Naive thymus-derived CD4-positive, alpha-beta T cell (primary cell): ENCODE measurements at places on chromosomes 5 and 9. TPM values are rescaled to one million over a fixed set of nuclear protein-coding genes. Genes with fewer than 3 reads are reported as not detected.
A peak's percentile ranks its signal among the peaks of the same experiment; 100 is the strongest.

Gene FSTL4
- total RNA-seq: not detected

Gene C5orf58
- not detected for total RNA-seq

Gene TAF11L2
- total RNA-seq: not detected

Gene GPR151
- total RNA-seq: not detected

Gene GALNT12
- 12.5 TPM for total RNA-seq

Gene ITK
- total RNA-seq: 473 TPM

Gene NREP
- 4.4 TPM for total RNA-seq

DNA sequence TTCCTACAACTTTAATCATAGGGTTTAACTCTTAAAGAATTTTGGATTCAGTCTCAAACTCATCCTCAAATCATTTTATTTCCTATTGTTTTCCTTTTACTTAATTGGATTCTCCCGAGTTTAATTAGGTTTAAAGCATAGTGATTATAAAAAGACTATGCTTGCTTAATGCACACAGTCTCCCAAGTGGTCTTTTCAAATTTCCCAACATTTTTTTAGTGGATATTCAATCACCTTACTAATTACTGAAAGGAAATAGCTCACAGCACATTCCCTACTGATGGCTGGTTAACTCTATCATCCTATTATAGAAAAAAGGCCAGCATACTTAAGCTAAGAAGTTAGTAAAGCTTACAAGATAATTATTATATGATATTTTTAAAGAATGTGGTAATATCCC, 170.6 kb downstream of the PRDM9 start:
- H3K27ac ChIP-seq: no peak overlapping the region
- H3K36me3 ChIP-seq: no peaks in the 10 kb centered on the region
- no peaks in the 10 kb centered on the region for H3K27me3 ChIP-seq
- no peaks in the 10 kb centered on the region for H3K4me1 ChIP-seq

GRCh38 chr5:78647838-78648358, 674 bp downstream of the LHFPL2 start:
- H3K27ac ChIP-seq: no peak overlapping the region
- H3K4me1 ChIP-seq: no peaks in the 10 kb centered on the region
- peak overlapping the region; percentile 29 for H3K4me3 ChIP-seq
- no peaks in the 10 kb centered on the region for H3K36me3 ChIP-seq

- H3K36me3 ChIP-seq: no peaks in the 10 kb centered on the region
- H3K4me3 ChIP-seq: no peak overlapping the region
- no peak overlapping the region for H3K27ac ChIP-seq
- no peak for DNase-seq
These were observed 4.7 kb downstream of the AK8 start for GRCh38 chr9:132873403-132873802.

DNA sequence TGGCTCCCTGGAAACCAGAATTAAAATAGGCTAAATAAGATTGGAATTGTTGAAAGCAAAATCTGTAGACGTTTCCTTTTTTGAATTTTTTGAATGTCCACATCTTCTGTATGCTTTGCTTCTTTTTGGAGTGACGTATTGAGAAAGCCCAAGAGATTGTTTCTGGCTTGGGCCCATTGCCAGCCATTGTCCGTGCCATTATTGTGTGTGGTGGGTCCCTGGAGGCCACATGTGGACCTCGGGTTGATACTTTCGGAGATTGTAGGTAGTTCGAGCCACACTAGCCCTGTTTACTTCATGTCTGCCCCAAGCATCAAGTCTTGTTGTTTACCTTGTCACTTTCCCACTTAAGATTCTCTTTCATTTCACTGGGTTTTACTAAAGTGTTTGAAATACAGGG, 106.0 kb downstream of the PALM2AKAP2 start:
- no peaks in the 10 kb centered on the region for H3K27me3 ChIP-seq
- no peaks in the 10 kb centered on the region for H3K36me3 ChIP-seq
- H3K4me3 ChIP-seq: no peak overlapping the region
- no peaks in the 10 kb centered on the region for H3K4me1 ChIP-seq

DNA sequence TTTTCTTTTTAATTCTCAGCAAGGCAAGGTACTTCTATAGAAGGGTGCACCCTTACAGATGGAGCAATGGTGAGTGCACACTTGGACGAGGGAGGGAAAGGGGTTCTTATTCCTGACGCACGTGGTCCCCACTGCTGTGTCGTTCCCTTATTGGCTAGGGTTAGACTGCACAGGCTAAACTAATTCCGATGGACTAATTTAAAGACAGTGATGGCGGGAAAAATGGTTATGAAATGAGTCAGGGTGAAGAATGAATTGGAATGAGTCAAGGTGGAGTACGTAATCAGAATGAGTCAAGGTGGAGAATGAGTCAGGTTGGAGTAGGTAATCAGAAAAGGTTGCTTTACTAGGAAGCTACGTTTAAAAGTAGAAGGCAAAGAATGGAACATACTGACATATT, 2.1 kb upstream of the HMGCS1 start:
- H3K27ac ChIP-seq: no peak overlapping the region
- no peak for DNase-seq
- no peaks in the 10 kb centered on the region for H3K36me3 ChIP-seq
- H3K4me3 ChIP-seq: no peak overlapping the region
- H3K4me1 ChIP-seq: peaks cover 12% of the 10 kb centered on the region
- no peaks in the 10 kb centered on the region for H3K27me3 ChIP-seq

- no peaks in the 10 kb centered on the region for H3K36me3 ChIP-seq
- DNase-seq: no peak
These were observed 39.2 kb downstream of the PRUNE2 start for GRCh38 chr9:76866689-76867088.

- no peaks in the 10 kb centered on the region for H3K27me3 ChIP-seq
- H3K27ac ChIP-seq: no peak overlapping the region
- H3K36me3 ChIP-seq: no peaks in the 10 kb centered on the region
- H3K4me3 ChIP-seq: no peak overlapping the region
- peaks cover 15% of the 10 kb centered on the region for H3K4me1 ChIP-seq
These were observed 2.1 kb upstream of the PGGT1B start for GRCh38 chr5:115264786-115265185.

- H3K4me1 ChIP-seq: no peaks in the 10 kb centered on the region
- no peaks in the 10 kb centered on the region for H3K27me3 ChIP-seq
- H3K4me3 ChIP-seq: no peak overlapping the region
- DNase-seq: no peak
These were observed 102.9 kb upstream of the RAD23B start for GRCh38 chr9:107180206-107180605.

- no peaks in the 10 kb centered on the region for H3K4me1 ChIP-seq
- DNase-seq: no peak
- no peak overlapping the region for H3K4me3 ChIP-seq
- H3K27me3 ChIP-seq: no peaks in the 10 kb centered on the region
- no peak overlapping the region for H3K27ac ChIP-seq
These were observed 358.1 kb downstream of the CDK5RAP2 start for GRCh38 chr9:120221844-120222243.

GRCh38 chr9:96555567-96556386, 63.9 kb downstream of the CDC14B start:
- H3K4me3 ChIP-seq: no peak overlapping the region
- H3K36me3 ChIP-seq: no peaks in the 10 kb centered on the region
- no peaks in the 10 kb centered on the region for H3K4me1 ChIP-seq
- no peak overlapping the region for H3K27ac ChIP-seq
- H3K27me3 ChIP-seq: no peaks in the 10 kb centered on the region

- H3K27ac ChIP-seq: no peak overlapping the region
- DNase-seq: no peak
- peaks cover 7% of the 10 kb centered on the region for H3K4me1 ChIP-seq
- H3K36me3 ChIP-seq: no peaks in the 10 kb centered on the region
These were observed 3.4 kb downstream of the CLINT1 start for GRCh38 chr5:157855404-157855994.

DNA sequence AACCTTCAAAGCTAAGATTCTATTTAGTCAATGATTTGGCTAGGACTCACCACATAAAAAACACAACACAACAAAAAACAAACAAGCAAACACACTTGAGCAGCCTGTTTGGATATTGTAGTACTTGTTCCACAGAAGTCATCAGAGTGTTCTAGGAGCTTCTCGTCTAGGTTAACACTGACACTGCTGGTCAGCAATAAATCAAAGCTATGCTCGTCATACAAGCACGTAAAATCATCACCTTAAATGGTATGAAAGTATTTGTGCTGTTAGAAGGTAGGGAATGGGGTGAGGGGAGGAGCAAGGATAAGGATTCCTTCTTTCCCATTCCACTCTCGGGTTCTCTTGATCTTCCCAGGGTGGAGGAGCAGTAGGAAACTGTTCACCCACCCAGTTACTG, 88.0 kb downstream of the ARL15 start:
- no peak overlapping the region for H3K27ac ChIP-seq
- H3K4me3 ChIP-seq: no peak overlapping the region
- no peaks in the 10 kb centered on the region for H3K27me3 ChIP-seq
- H3K4me1 ChIP-seq: no peaks in the 10 kb centered on the region

GRCh38 chr9:91817106-91817492, 132.9 kb downstream of the ROR2 start:
- no peak for DNase-seq
- no peak overlapping the region for H3K4me3 ChIP-seq
- no peaks in the 10 kb centered on the region for H3K4me1 ChIP-seq
- no peaks in the 10 kb centered on the region for H3K36me3 ChIP-seq

DNA sequence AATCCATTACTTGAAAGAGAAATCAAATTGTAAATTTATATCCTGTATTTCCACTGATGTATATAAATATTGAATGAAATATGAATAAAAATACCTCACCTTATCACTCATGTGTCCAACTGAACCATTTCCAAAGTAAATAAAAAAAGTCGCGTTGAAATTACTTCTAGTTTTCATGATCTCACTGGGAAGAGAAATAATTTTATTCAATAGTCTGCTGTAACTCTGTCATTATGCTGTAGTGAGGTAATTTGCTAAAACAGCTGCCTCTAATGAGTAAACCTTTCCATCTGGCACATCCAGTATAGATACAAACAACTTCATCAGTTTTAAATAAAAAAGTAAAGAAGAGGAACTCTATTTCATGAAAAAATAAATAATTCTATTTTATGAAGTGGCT, 611.5 kb downstream of the ZNF608 start:
- no peak overlapping the region for H3K27ac ChIP-seq
- H3K36me3 ChIP-seq: no peaks in the 10 kb centered on the region
- no peak overlapping the region for H3K4me3 ChIP-seq

- H3K36me3 ChIP-seq: no peaks in the 10 kb centered on the region
- H3K4me1 ChIP-seq: peaks cover 42% of the 10 kb centered on the region
- no peak overlapping the region for H3K4me3 ChIP-seq
- H3K27ac ChIP-seq: peak overlapping the region; percentile 74
- no peaks in the 10 kb centered on the region for H3K27me3 ChIP-seq
- no peak for DNase-seq
These were observed 18.3 kb upstream of the CD180 start for GRCh38 chr5:67214707-67215447.

DNA sequence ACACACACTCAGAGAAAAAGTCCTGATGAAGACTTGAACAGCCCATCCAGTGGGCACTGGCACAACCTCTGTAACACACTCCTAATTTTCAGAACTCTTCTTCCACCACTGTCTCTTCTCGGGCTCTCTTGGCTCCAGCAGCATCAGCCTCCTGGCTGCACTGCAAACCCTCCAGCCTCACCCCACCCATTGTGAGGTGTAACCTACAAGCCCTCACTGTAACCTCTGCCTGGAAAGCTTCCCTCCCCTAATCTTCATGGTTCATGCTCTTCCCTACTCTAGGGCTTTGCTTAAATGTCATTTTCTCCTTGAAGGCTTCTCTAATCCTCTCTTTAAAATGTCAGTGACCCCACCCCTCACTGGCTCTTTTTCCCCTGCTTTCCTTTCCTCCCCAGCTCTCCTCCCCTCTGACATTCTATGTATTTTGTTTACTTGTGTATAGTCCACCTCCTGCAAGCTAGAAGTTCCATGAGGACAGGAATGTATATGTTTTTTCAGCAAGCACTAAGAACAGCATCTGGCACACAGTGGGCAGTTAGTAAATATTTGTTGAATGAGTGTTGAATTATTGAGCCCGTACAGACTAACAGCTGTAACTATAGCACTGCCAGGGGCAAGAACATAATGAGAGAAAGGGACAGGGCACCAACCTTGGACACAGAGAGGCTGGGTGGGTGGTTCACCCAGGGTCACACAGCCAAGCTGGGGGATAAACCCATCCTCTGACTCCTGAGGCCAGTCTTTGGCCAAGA, 76.4 kb downstream of the ESM1 start:
- no peaks in the 10 kb centered on the region for H3K4me1 ChIP-seq
- no peak for DNase-seq
- no peak overlapping the region for H3K4me3 ChIP-seq
- H3K36me3 ChIP-seq: no peaks in the 10 kb centered on the region
- H3K27me3 ChIP-seq: no peaks in the 10 kb centered on the region

DNA sequence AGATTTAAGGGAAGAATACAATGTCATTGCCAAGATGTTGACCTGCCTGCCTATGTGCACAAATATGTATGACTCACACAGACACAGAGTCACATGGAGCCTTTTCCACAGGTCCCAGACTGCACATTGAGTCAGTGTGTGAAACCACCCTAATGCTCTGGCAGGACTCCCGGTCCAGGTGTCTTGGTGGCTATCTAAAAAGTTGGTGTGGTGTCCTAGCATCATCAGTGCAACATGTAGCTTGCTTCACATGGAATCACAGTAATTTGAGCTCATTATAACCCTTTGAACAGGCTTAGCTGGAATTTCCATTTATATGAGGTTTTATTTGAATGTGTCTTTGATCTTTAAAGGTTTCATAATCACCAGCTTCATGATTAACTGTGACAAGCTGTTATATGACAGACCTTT, 10.7 kb downstream of the IFNA5 start:
- no peaks in the 10 kb centered on the region for H3K27me3 ChIP-seq
- H3K27ac ChIP-seq: no peak overlapping the region
- no peak overlapping the region for H3K4me3 ChIP-seq
- DNase-seq: no peak
- H3K36me3 ChIP-seq: no peaks in the 10 kb centered on the region

GRCh38 chr5:5755888-5756287, 333.4 kb downstream of the ICE1 start:
- H3K27ac ChIP-seq: no peak overlapping the region
- DNase-seq: no peak

GRCh38 chr5:180204276-180204819, 4.7 kb downstream of the RASGEF1C start:
- H3K27ac ChIP-seq: no peak overlapping the region
- no peaks in the 10 kb centered on the region for H3K4me1 ChIP-seq
- no peak overlapping the region for H3K4me3 ChIP-seq
- peaks cover 4% of the 10 kb centered on the region for H3K27me3 ChIP-seq
- H3K36me3 ChIP-seq: no peaks in the 10 kb centered on the region
- no peak for DNase-seq

- H3K27me3 ChIP-seq: no peaks in the 10 kb centered on the region
- H3K36me3 ChIP-seq: no peaks in the 10 kb centered on the region
- H3K27ac ChIP-seq: no peak overlapping the region
- H3K4me3 ChIP-seq: no peak overlapping the region
- no peaks in the 10 kb centered on the region for H3K4me1 ChIP-seq
- DNase-seq: no peak
These were observed 209.1 kb upstream of the TUT7 start for GRCh38 chr9:86563350-86563749.
